Activated CD4-positive, alpha-beta T cell treated with anti-CD3 and anti-CD28 coated beads, Interleukin-2, amount 10 ng/mL, durations not matched to agents 24 days and 14 days (primary cell): ENCODE measurements at places on chromosomes 6 and 20. TPM values are rescaled to one million over a fixed set of nuclear protein-coding genes. Genes with fewer than 3 reads are reported as not detected.

The GPX5 gene
- not detected in 2 replicates for total RNA-seq

The IL17F gene
- total RNA-seq, result not detected in 2 replicates

GRCh38 chr6:98117068-98117467 is 717.3 kb upstream of the POU3F2 start:
- DNase-seq, result no peak

The MYH7B gene
- 0.19 and 0.52 TPM in 2 replicates for total RNA-seq

The GATA5 gene
- total RNA-seq, result not detected in 2 replicates

The PXT1 gene
- total RNA-seq, result 0.09 and 0.30 TPM in 2 replicates

The POPDC3 gene
- total RNA-seq, result not detected in 2 replicates

The SNAI1 gene
- total RNA-seq, result 1.6 and 2.3 TPM in 2 replicates

DNA sequence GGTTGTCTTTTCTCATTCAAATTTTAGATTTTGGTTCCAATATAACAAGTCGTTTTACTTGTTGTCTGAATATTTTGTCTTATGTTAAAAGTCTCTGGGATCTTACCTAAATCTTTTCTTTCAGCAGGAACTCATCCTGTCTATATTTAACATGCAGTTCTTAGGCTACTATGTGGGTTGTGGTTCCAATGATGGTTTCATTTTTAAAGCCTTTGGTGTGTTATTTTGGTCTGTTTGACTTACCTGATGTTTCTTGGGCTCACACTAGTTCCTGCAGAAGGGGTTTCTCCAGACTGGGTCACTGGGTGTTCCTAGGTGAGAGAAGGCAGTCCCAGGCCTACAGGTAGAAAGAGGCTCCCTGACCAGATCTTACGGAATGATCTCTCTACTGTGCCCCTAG is 17.4 kb downstream of the PRL start:
- no peak for DNase-seq

- no peak for DNase-seq
Observed at GRCh38 chr6:12474167-12475140, 184.3 kb downstream of the EDN1 start.

GRCh38 chr6:147787417-147787816 is 278.9 kb downstream of the SAMD5 start:
- DNase-seq, result no peak

DNA sequence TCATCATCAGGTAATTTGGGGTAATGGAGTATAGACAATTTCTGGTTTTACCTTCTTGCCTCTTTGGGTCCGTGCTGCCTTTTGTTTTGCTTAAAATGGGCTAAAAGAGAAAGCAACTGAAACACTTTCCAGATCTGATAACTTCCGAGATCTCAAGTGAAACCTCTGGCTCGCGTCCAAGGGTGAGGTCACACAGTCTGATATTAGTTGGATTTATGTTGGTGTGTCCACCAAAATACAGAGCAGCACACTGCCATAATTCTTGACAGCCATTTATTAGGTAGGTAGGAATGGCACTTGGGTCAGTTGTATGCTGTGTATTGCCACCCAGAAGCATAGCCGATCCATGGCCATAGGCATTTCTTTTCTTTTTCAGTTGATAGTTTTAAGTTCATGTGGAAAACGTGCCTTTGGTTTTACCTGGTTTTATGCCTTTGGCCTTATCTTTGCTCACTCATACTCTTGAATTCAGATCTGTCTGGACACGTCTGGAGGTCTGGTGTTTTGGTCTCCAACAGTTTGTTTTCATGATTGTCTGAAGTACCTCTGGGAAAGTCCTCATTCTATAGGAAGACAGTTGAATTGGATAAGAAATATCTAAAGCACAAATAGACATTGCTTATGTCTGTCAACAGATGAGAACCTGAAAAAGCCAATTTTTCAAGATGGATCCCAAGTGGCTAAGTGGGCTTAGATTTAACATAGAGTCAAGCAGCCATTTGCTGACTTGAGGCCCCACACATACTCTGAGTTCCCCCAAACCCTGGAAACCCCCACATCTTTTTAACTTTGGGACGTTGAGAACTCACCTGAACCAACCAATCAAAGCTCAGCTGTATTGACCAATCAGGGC is 320.8 kb downstream of the SOX4 start:
- DNase-seq, result peak; percentile 87

DNA sequence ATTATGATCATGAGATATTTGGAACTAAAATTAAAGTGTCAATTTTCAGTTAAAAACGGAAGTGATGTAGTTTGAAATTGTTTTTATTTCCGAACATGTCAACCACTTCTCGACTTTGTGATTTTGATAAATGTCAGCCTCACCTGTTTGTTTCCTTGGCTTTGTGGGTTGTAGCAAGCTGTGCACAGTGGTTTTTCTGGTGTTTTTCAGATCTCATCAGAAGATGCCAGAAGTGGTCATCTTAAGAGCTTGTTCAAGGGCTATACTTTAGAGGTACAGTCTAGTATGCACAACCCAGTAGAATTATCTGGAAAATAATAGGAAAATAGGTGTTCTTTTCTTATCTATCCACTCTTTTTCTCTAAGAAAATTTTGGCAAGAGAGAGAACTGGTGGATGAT is 134.0 kb downstream of the GRIK2 start:
- DNase-seq, result no peak

The PCK1 gene
- not detected in 2 replicates for total RNA-seq

GRCh38 chr6:163491737-163492300 is 77.3 kb downstream of the QKI start:
- DNase-seq, result no peak

The BPI gene
- not detected in 2 replicates for total RNA-seq

The PROKR2 gene
- not detected in 2 replicates for total RNA-seq

- no peak for DNase-seq
Observed at GRCh38 chr6:109768485-109768884, 77.4 kb downstream of the FIG4 start.

The HEY2 gene
- total RNA-seq, result not detected in 2 replicates

GRCh38 chr6:22647719-22648118 is 78.4 kb downstream of the HDGFL1 start:
- no peak for DNase-seq

DNA sequence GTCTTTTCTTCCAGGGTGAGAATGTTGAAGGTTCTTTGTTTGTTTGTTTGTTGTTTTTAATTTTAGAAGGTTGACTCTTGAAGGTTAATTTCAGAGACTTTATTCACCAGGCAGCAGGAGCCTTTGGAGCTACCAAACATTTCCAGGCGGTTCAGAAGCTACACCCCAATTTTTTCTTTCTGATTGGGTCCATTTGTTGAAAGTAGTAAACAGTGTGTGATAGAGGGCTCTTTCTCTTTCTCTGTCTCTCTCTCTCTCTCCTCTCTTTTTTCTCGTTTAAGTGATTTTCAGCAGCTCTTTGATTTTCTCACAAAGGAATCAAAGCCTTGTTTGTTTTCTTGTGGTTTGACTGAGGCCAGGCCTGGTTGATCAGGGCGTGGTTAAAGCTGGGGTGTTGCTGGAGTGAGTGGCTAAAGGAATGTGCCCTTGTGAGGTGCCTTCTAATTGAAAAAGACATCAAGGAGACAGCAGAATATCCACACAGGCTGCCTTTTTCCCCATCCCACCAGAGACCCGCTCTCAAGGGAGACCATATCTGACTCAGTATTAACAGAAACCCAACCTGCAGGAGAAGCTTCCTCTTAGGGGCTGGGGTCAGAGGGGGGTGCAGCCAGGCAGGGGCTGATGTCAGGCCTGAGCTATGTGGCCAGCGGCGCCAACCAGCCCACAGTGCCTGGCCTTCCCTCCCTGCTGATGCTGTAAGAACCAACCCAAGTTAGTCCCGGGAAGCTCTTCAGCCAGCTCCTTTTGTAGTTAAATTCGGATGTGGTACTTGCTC is 40.4 kb upstream of the NAA20 start:
- DNase-seq, result no peak

GRCh38 chr6:4778086-4778485 is 1.9 kb downstream of the CDYL start:
- no peak for DNase-seq

DNA sequence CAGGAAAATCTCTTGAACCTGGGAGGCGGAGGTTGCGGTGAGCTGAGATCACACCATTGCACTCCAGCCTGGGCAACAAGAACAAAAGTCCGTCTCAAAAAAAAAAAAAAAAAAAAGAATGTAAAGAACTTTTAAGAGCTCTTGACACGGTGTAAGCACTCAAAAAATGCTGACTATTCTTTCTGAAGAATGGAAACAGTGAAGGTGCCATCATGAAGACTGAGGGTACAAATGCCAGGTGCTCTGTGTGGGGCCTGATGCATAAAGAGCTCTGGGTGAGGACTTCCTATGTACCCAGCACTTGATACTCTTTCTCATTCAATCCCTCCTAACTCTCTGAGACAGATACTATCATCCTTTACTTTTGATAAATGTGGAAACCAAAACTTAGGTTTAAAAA is 45.0 kb upstream of the ENPP5 start:
- DNase-seq, result no peak

DNA sequence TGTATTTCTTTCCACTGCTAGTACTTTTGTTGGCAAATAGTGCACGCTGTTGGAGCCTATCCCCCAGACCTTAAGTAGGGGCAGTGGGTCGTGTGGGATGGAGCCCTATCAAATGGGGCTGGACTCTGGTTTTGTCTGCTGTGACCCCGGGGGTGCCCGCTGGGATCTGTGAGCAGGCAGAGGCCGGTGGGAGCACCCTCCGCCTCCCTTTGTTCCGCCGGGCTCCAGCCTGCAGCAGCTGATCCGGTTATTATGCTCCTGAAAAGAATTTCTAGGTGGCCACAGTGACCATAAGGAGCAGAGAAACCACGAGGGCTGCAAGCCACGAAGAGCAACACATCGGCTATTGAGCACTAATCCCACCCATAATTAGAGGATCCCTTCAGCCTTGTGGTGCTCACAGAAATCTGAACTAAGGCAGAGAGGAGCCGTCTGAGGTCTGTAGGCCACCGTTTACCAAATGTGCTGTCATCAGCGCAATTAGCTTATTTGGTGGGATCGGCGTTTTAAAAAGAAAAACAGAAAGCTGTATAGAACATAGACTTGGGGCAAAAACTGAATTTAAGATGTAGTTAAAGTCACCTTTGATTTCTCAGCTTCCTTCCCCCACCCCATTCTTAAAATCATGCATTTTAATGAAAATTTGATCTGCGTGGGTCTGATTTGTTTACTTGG is 598.3 kb upstream of the JAG1 start:
- DNase-seq, result no peak

DNA sequence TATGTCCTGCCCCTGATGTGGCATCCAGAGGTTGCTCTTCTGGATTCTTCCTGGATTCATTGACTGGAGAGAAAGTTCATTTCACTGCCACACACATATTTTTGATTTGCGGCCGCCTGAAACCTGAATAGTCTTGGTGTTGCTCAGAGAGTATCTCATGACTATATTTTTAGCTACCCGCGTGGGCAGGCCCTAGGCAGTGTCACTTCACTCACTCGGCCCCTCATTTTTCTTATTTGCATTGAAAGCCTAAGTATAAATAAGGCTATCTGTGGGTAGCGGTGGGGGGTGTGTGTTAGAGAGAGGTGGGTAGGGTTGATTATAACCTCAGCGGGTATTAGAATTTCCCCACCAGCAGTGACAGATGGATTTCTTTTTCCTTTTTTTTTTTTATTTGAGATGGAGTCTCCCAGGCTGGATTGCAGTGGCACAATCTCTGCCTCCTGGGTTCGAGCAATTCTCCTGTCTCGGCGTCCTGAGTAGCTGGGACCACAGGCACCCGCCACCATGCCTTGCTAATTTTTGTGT is 113.5 kb downstream of the JARID2 start:
- DNase-seq, result no peak

DNA sequence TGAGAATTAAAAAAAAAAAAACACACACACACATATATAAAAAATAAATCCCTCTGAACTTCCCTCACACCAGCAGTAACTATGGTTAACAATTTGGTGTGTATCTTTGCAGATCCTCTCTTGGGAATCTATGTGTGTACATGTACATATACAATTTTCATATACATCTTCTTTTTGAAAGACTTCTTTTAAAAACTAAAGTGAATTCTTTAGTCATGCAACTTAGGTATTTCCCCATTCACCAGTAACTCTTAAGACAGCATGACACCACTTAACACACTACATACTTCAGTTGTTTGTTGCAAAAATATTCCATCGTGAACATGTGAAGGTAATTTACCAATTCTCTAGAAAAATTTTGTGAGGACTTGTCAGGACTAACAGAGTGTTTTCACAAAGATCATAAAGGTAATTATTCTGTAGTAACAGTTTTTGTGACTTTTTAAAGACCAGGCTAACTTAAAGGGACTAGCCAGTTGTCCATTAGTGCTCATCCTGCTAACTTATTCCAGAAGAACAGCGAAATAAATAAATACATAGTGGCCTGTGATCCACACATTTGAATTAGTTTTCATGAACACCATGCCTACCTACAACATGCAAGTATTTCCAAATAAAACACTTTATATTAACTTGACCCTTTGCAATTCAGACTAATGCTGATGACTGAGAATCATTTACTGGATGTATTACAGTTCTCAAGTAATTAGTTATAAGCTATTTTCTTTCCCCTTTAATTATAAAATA is 12.1 kb downstream of the RBM39 start:
- no peak for DNase-seq

The ZNF311 gene
- total RNA-seq, result 0.86 and 0.97 TPM in 2 replicates

GRCh38 chr6:2708456-2708855 is 42.3 kb downstream of the MYLK4 start:
- DNase-seq, result no peak

GRCh38 chr20:25139029-25139705 is 56.3 kb upstream of the ENTPD6 start:
- no peak for DNase-seq

DNA sequence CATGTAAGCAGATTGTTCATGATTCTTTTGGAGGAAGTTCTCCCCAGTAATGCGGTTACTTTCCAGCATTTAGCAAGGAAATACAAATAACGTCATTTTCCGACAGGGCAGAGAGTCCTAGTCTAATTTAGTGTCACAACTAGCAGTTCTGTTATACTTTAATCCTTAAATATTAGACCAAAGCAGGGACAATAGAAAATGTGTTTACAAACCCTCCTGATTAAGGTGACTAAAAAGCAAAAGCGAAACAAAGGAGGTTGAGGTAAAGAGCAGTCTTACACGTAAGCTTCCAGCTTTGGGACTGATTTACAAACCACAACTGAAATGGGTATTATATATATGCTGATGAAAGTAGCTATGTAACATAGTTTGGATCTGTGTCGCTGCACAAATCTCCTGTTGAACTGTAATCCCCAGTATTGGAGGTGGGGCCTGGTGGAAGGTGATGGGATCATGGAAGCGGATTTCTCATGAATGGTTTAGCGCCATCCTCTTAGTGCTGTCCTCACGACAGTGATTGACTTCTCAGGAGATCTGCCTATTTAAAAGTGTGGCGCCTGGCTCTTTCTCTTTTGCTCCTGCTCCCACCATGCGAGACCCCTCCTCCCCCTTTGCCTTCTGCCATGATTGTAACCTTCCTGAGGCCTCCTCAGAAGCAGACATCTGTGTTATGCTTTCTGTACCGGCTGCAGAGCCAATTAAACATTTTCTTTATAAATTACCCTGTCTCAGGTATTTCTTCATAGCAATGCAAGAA is 81.9 kb downstream of the PLCB1 start:
- DNase-seq, result peak; percentile 71

- no peak for DNase-seq
Observed at GRCh38 chr20:22223236-22223635, 361.1 kb downstream of the FOXA2 start.

DNA sequence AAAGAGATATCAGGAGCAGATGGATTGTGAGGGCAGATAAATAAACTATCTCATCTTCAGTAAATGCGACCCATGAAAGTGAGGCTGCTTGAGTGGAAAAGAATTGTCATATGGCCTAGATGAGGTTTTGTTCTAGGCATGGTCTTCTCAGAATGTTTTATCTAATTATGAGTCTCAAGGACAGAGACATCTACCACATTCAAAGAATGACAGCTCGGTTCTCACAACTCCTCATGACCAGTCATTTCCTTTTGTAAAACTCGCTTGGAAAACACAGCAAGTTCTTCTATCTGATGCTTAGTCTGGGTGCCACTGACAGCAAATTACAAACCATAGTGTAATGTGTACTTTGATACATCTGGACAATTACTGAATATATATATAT is 140.5 kb downstream of the CCDC170 start:
- DNase-seq, result no peak
